ENCODE measurements at places on chromosomes 11 and 22.

DNA sequence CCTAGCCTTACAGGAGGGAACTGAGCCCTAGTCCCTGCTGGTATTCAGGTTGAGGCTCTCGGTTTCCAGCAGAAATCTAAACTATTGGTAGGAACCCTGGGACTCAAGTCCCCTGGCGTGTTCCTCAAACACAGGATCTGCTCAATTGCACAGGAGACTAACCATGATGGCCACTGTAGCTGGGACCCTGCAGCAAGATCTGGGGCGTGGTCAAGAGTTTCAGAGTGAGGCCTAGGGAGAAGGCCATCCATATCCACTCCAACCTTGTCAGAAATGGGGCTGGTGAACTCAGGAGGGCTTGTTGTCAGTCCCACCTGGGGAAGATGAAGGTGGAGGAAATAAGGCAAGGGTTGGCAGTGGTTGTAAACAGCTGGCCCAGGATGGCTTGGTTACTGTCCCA is 49.9 kb upstream of the PAX6 start:
- DNase-seq: no peak

GRCh38 chr11:109326781-109327180 is 95.2 kb upstream of the C11orf87 start:
- no peak for DNase-seq

DNA sequence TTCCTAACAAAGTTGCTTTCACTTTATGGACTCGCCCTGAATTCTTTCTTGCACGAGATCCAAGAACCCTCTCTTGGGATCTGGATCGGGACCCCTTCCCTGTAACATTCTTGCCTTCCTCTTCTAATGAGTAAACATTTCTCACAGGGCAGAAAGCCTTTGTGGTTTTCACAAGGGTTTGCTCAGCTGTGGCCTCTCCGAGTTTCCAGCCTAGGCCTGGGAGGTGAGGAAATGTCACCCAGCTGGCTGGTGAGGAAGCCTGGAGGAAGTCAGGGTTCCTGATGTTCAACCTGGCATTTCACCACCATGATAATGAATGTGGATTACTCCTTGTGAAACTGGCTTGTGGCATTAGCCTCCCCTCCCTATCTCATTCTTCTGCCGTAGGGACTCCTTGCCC is 224.9 kb downstream of the DSCAML1 start:
- DNase-seq: no peak

DNA sequence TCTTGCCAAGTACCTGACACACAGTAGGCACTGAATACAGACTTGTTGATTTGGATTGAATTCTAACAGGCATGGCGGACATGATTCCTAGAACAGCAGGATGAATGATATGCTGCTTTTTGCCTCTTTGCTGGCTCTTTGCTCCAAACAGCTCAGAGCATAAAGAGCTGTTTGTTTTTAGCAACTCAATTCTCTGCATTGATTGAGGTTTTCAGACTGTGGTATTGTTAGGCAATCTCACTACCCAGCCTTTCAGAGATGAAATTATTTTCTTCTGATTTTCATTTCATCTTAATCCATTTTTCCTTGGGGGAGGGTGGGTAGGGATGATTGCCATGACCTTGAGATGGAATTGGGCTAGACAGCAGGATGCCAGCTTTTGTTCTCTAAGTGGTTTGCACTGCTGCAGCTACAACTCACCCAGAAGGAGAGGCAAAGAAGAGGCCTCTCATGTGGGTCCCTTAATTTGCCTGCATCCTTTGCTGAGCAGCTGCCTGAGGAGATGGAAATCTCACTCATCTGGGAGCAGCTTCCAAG is 20.5 kb downstream of the COA4 start:
- DNase-seq: no peak

DNA sequence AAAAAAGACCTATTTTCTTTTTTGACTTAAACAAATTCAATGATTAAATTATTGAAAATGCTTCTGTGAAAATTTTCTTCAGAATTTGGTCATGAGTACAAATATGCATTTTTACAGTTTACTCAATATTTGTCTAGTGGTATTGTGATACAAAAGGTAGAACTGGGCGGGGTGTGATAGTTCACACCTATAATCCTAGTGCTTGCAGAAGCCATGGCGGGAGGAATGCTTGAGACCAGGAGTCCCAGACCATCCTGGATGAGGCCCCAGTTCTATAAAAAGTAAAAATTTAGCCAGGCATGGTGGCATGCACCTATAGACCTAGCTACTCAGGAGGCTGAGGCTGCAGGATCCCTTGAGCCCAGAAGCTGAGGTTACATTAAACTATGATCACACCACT is 90.6 kb downstream of the ARHGAP42 start:
- DNase-seq: no peak

DNA sequence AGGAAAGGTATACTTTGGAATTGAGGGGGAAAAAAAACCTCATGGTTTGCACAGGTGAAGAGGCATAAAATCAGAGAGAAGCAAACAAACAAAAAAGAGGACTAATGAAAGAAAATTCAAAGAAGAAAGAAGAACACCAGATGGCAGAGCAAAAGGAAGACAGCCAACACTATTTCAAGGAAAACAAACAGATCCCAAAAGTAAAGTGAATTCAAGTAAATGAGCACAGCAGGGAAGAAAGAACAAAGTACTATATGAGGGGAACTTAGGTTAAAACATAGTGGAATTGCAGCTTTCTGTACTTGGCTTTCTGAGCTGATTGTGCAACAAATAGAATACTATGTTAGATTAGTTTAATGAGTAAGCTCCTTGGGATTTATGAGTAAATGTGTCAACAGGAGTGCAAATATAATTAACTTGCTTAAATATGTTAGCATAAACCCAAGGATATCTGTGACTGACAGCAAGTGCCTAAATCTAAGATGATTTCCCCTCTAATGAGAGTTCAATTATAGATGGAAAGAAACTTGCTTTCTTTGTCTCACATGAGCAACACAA is 404.6 kb upstream of the CNTN5 start:
- no peak for DNase-seq

DNA sequence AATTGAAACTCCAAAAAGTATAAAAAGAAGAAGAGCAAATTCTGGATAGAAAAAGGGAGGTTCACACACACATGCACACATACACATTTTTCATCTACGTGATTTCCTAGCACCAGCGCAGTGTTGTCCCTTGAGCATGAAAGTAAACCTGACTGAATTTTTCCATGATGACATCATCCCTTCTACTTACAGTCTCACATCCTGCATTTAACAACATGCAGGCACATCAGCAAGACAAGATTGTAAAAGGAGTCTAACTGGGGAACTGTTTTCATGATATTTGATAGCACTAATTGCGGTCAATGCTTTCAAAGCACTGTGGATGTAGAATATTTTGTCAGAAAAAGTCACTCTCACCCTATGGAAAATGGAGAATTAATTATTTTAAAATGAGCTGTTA is 36.6 kb downstream of the GAS2 start:
- no peak for DNase-seq

DNA sequence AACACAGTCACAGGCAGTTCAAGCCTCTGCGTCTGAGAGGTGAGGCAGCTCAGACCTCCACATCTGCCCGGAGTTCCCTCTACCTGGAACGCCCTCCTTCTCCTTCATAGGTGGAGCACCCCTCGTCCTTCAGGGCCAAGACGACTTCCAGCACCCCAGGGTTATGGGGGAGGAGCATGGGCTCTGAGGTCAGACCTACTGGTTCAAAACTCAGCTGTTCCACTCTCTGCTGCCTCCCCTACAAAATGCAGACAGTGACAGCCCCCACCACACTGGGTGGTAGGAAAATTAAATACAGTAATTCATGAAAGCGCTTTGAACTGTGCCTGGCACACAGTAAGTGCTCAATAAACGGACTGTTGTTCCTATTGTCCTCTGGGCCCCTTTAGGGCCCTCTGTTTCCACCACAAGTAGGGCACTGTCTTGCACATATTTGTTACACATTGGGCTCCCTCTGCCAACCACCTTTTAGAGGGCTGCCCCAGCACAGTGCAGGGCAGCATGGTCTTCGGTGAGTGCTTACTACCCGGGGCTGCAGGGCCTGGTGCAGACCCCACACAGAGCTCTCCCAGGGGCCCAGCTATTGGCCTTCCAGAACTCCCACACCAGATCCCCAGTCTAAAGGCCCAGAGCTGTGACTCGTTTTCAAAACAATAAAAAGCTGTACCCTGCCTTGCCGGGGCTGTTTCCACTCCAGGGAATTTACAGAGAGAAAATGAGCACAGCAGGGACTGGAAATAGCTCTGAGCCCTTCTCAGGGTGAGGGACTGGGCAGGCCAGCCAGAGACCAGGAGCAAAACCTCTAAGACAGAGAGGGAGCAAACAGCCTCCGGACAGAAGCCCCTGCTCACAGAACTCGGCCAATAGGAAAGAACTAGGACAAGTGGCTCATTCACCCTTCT is 2.5 kb downstream of the TMEM184B start:
- DNase-seq: no peak

DNA sequence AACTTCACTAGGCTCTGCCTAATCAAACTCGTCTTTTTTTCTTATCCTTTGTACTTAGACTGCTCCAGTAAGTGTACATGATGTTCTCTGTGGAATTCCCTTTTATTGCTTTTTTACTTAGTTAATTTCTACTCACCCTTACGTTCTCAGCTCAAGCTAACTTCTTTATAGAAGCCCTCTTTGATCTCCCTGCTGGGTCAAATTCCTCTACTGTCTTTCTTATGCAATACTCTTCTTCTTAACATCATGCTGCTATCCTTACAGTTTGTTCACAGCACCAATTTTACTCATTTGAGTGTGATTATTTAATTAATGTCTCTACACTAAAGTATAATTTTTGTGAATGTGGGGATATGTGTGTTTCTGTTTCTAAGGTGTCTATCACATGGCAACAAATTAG is 498.3 kb downstream of the CNTN5 start:
- no peak for DNase-seq

DNA sequence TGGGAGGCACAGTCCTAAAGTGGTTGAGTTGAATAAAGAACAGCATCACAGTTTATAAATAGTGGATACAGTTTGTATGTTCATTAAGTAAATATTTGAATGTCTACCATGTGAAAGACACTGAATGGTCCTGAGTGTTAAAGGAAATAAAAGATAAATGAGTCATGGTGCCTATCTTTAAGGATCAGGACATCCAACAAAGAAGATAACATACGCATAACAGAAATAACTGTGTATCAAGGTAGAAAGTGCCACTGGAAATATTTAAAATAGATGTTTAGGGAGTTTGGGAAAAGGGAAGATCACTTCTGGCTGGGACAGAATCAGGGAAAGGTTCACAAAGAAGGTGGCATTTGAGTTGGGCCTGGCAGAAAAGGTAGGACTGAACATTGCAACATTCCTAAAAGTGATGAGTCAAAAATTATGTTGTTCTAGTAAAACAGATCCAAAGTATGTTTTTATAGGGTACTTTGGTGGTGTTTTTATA is 41.5 kb downstream of the CSTPP1 start:
- no peak for DNase-seq

DNA sequence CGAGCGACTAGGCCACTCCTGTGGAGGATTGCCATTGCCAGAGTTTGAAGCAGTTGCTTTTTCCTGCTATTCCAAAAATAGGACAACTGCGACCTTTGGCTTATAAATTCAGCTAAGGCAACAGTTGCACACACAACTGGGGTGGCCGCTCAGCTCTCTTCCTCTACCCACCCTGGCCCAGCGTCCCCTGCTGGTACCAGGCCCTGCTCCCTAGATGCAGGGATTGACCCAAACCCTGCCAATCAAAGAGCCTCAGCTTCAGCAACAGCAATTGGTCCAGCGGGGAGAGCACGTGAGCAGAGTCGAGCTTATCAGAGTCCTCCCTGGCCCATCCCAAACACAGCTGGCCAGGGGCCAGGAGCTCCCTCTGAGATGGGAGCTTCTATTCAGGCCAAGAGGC is 22.0 kb upstream of the CABP2 start:
- DNase-seq: no peak

DNA sequence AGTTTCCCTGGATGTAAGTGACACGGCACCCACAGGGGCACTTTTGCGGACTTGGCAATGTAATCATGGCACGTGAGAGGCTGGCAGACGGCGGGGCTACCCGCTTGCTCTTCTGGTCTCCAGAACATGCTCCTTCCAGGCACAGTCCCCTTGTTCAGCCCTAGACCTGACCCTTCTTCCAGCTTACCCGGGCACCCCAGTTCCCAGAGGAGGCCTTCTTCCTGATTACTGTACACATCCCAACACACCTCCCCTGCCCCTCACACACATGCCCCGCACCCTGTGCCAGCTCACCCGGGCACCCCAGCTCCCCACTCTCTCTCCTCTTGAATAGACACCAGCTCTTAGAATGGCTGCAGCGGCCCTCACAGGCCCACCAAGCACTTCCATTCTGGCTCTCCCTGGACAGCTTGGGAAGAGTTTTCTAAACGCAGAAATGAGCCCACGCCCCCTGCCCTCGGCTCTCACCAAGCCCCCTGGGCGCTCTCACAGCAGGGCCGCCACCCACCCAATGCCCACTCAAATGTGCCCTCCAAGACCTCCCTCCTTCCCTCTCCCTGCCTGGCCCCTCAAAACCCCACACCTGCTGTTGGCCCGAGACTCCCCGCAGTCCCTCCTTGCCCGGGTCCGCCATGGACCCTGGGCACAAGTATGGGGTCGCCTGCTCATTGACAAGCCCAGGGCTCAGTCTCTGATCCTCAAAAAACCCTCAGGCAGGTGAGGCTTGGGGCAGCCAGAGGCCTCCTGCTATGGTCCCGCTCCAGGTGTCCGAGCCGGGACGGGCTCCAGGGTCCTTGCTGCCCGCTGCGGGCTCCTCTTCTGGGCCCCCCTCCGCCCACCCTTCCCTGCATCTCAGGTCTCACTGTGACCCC is 88.5 kb downstream of the WNT7B start:
- no peak for DNase-seq

DNA sequence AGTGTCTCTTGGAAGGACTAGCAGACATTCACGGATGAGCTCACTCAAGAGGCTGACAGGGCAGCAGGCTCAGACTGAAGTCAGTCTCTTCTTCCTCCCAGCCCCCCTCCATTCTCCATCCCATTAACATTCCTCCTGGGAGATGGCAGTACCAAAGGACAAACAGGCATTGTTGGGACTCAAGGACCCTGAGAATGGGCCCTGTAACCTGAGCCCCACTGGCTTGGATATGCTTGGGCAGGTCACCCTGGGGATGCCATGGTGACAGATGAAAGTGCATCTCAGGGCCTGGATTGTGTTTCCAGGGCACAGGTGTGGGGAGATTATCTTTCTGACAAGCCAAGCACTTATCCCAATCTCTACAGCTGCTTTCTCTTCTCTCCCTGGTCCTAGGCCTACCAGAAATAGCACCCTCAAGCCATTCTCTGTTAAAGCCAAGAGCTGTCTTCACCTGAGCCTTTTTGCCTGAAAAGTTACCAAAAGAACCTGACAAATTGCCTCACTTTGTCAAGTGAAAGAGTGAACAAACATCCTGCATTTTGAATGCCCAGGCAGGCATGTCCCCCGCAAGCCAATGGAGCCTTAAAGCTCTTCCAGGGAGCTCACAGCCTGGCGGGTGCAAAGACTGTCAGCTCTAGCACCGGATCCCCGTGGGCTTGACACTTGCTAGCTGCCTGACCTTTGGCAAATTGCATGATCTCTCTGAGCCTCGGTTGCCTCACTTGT is 366.0 kb upstream of the NARS2 start:
- no peak for DNase-seq

GRCh38 chr11:44848963-44849350 is 101.7 kb downstream of the TP53I11 start:
- DNase-seq: no peak

- DNase-seq: no peak
Observed at GRCh38 chr11:16632295-16633200, 105.9 kb upstream of the C11orf58 start.

Measured in activated gamma-delta T cell (primary cell).